Muscle of arm (tissue), 14 donors: ENCODE measurements at places on chromosomes 4 and X. TPM values are rescaled to one million over a fixed set of nuclear protein-coding genes. Genes with fewer than 3 reads are reported as not detected.

GRCh38 chrX:101483705-101484104, 1.6 kb upstream of the ARMCX4 start:
- DNase-seq = peak; percentile 18

DNA sequence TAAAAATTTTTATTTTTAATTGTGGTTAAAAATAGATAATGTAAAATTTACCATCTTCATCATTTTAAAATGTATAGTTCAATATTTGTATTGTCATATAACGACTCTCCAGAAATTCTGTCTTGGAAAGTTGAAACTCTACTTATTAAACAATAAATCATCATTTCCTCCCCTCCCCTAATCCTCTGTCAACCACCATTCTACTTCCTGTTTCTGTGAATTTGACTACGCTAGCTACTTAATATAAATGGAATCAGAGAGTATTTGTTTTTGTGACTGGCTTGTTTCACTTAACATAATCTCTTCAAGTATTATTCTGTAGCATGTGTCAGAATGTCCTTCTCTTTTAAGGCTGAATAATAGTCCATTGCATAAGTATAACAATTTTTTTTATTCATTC, 729.0 kb upstream of the AADAT start:
- DNase-seq = no peak

GRCh38 chr4:81604683-81605218, 133.0 kb upstream of the RASGEF1B start:
- DNase-seq = no peak

Gene PIGA
- 7.4 TPM for polyA plus RNA-seq
